ENCODE measurements at places on chromosomes 11 and 22.

GRCh38 chr11:114132417-114132816, 72.9 kb downstream of the ZBTB16 start:
- DNase-seq, result no peak

GRCh38 chr11:59941091-59941490, 2.9 kb downstream of the OOSP1 start:
- no peak for DNase-seq

DNA sequence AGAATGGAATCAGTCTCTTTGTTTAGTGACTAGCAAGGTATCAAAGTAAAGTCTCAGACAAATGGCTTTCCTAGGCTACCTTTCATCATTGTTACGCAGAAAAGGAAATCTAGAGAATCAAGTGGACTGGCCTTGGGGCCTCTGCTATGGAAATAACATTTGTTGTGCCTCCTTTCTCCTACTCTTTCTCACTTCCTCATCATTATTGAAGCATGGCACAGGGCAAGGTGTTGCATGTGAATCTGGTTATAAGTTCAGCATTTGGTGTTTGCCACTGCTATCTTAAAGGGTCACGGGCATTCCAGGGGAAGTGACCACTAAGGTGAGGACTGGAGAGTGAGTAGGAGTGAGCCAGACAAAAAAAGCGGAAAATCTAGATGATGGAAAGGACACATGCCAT, 54.9 kb downstream of the GLYATL1 start:
- DNase-seq, result no peak

- no peak for DNase-seq
Observed at GRCh38 chr22:17748555-17749353, 25.5 kb downstream of the BID start.

Data from activated T-cell treated with anti-CD3 and anti-CD28 coated beads, Interleukin-2, amount 50 U/mL, for 48 hours (primary cell).